ENCODE measurements at places on chromosomes 5 and 9.

DNA sequence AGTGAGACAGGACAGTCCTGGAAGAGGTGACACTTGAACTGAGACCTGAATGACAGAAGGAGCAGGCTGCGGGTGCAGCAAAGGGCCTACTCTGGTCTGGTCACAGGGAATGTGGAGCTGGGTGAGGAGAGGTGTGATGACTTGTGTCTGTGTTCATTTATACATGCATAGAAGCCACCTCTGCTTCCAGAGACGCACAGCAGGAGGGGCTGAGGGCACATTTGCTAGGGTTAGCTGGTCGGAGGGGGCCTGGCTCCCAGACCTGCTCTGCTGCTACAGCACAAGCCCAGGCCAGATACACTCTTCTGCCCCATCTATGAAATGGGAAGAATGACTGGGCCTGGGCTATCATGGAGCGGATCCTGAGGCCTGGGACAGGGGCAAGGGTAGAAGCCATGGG is 15.6 kb downstream of the UNC5A start:
- DNase-seq, result no peak

- DNase-seq, result no peak
Measured at GRCh38 chr5:643811-644271, 31.7 kb downstream of the CEP72 start.

- no peak for DNase-seq
Measured at GRCh38 chr9:106718936-106719335, 144.0 kb upstream of the ZNF462 start.

GRCh38 chr5:171961117-171961516 is 45.3 kb downstream of the FBXW11 start:
- no peak for DNase-seq

DNA sequence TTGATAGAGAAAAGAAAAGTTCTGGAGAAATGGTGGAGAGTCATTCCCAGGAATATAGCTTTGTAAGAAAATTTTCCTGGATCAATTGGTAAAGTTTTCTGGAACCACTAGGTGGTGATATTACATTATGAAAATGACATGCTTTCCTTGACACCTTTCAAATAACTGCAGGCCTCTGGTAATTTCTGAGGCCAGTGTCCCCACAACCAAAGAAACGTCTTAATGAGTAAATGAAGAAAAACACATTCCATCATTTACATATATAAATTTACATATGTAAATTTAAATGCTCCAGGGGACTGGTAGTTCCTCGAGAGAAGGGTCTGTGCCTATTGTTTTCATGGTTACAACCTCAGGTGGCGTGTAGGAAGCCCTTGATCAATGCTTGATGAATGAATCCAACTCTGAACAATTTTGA is 17.2 kb upstream of the RGS3 start:
- no peak for DNase-seq

GRCh38 chr9:133685653-133686609 is 49.8 kb downstream of the DBH start:
- DNase-seq, result no peak

DNA sequence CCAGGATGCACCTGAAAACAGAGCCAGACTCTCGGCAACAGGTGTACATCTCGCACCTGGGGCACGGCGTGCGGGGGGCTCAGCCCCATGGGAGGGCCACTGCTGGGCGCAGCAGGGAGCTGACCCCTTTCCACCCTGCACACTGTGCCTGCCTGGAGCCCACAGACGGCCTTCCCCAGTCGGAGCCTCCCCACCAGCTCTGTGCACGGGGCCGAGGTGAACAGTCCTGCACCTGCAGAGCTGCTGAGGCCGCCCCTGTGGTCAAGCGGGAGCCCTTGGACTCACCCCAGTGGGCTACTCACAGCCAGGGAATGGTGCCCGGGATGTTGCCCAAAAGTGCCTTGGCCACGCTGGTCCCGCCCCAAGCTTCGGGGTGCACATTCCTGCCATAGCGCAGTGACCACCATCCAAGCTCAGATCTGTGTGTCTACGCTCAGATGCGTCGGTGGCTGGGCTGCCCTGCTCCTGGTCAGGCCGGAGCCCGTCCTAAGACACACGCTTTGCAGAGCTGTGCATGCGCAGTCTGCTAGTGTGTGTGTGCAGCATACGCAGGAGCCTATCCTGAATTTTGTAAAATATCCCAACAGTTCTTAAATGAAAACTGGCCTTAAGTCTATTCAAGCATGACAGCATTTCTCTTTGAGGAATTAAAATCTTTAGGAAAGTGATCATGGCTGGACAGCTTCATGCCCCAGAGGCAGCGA is 8.4 kb upstream of the EXOC3 start:
- DNase-seq, result no peak

DNA sequence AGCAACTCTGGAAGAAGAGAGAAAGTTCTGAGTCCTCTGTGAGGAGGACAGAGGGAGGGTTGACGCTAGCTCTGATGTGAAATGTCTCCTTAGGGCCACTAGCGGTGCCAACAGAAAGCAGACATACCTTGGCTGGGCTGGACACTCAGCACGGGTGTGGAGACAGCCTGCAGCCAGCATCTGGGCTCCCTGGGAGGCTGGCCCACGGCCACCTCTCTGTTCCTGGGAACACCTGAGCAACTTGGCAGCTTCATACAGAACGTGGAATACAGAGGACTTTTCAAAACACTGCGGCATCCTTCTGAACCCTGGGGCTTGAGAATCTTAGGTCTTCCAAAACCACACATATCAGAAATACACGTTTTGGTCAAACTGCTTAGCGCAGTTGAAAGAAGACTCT is 269.1 kb downstream of the FSTL4 start:
- DNase-seq, result no peak

DNA sequence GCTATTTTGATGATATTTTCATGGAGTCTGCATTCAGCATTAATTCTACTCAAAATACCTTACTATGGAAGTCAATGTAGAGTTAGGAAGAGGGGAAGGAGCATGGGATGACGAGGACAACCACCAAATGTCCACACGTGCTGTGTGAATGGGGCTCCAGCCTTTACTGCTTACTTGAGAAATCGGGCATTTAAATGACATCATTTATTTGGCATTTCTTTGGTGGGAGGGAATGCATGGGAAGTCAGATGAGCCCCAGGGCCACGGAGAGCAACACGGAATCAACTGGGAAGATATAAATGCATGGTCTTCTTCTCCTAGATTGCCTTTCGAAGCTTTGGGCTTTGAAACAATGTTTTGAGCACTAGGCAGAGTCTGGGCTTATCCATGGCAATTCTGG is 458.5 kb upstream of the KLF4 start:
- DNase-seq, result no peak

DNA sequence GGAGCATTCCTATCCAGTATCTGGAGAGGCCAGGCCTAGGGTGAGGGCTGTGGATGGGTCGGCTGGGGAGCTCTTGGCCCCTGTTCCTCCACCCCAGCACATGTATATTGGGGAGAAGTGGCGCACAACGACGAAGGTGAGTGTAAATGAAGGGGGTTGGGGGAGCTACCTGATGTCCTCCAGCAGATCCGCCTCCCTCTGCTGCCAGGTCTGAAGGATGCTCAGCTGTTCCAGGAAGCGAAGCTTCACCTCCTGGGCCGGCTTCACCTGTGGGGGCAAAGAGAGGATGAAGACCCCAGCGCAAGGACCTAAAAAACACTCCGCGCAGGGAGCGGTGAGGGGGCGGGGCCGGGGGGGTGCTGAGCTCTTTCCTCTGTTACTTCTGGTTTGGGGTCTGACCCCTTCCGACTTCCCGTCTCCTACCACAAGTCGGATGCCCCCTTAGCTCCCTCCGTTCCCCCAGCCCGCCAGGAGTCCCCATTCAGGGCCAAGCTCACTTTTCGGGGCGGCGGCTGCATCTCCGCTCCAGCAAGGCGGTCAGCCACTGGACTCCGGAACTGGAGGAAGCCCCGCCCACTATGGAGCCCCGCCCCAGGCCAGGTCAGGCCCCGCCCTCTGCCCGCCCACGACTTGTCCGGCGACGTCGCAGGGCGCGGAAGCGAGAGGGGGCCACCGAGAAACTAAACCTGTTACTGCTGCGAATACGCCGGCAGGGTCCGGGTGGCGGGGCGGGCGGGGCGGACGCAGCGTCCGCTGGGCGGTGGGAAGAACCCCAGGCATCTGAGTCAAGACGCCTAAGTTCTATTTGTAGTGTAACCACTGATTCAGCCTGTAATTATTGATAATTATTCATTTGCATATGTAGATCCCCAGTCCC is at the start of gene FCHSD1:
TSS of gene FCHSD1 (minus strand) at position 568 of the 877 bp plus-strand sequence. CDS start at position 518, 50 bp downstream.
- DNase-seq, result peak; percentile 62

- DNase-seq, result no peak
Measured at GRCh38 chr9:134897584-134898170, 17.1 kb downstream of the FCN2 start.

DNA sequence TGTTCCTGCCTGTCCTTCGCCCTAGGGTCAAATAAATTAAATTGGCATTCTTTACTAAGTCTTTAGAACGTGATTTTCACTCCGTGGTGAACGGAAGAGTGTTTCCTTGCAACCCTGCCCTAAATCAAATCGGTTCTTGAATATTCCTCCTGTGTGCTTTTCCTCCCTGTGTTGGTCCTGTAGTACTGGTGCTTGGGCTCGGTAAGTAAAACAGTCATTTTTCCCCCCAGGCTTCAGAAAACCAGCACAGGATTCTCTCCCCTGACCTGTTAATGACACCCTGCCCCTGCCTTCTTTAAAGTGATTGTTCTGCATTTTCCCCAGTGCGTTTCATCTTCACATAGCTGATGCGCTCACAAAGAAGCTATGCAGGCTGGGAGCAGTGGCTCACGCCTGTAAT is 96.0 kb downstream of the AK8 start:
- no peak for DNase-seq

DNA sequence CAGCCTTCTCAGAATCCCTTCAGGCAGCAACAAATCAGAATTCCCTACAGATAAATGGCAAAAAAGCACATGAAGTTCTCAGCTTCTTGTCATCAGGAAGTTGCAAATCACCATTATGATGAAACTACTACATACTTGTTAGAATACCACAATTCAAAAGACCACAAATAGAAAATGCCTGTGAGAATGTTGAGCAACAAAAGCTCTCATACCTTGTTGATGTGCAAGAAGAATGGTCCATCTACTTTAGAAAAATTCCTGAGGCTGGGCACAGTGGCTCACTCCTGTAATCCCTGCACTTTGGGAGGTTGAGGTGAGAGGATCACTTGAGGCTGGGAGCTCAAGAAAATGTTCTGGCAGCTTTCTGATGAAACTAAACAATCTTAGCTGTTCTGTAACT is 278.1 kb downstream of the ICE1 start:
- DNase-seq, result no peak

DNA sequence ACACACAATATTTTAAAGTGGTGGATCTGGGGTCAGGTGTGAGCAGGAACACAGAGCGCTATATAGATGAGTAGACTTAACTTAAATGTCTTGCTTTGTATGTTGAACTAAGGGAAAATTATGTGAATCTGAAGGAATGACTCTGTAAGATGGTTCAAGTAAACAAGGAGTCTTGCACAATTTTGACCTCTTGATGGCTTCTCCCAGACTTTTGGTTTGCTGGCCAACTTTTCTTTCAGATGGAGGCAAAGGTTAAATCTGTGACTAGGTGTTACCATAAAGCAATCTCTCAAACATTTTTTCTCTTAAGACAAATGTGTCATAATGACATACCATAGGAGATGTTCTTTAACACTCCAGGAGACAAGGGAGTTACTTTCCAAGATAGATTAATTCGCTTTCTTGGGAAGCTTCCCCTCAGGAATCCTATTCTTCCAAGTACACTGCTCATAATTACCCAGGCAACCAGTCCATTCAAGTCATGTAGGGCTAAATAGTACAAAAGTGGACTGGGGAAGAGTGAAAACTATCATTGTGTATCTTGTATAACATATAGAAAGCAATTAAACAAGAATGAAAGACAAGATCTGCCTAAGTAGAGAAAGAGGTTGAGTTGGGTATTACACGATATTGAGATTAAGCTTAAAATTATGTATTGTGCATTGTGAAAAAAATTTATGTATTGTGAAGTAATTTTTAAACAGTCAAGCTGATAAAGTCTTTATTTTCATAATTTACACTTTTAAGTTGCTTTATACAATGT is 60.3 kb upstream of the SLC27A6 start:
- no peak for DNase-seq

- DNase-seq, result no peak
Measured at GRCh38 chr9:32502464-32502863, 23.5 kb downstream of the RIGI start.

DNA sequence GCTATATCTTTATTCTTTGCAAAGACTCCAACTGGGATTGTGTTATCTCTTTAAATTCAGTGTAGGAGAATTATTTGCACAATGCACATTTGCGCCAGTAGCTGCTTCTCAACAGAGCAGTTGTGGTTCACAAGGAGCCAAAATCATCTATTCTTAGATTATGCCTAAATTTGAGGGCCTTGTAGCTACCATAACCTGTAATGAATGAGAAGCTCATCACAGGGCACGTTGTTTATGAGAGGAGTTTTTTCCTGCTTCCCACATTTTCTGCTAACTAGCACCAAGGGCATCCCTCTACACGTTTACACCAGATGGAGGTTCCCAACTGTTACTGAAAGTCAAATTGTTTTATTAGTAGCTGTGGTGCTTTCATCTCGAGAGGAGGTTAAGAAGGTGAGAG is 322.4 kb downstream of the TMEM161B start:
- DNase-seq, result no peak

GRCh38 chr5:112350626-112351025 is 68.5 kb downstream of the EPB41L4A start:
- no peak for DNase-seq

DNA sequence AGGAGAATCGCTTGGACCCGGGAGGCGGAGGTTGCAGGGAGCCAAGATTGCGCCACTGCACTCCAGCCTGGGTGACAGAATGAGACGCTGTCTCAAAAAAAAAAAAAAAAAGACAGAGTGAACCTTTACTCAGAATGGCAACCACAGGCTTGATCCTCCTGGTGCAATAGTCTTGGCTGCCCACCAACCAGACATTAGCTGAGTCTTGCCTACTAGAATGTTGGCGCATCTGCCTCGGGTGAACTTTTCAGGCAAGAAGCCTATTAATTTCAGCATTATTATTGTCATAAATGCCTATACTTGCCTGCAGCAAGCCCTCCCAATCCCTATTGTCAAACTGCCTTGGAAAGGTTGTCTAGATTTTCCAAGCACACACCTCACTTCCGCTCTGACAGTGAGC is 4.2 kb downstream of the SERINC5 start:
- no peak for DNase-seq

All from activated CD4-positive, alpha-beta T cell treated with anti-CD3 and anti-CD28 coated beads for 24 hours (primary cell).